Umbilical cord (tissue), 2 donors: ENCODE measurements at places on chromosomes 1 and 21. TPM values are rescaled to one million over a fixed set of nuclear protein-coding genes. Genes with fewer than 3 reads are reported as not detected.

Gene WNT3A
- total RNA-seq = not detected

GRCh38 chr1:115156826-115157468 is 67.6 kb upstream of the TSPAN2 start:
- DNase-seq = no peak

GRCh38 chr1:39917825-39918224 is 16.1 kb upstream of the MYCL start:
- no peak for DNase-seq

DNA sequence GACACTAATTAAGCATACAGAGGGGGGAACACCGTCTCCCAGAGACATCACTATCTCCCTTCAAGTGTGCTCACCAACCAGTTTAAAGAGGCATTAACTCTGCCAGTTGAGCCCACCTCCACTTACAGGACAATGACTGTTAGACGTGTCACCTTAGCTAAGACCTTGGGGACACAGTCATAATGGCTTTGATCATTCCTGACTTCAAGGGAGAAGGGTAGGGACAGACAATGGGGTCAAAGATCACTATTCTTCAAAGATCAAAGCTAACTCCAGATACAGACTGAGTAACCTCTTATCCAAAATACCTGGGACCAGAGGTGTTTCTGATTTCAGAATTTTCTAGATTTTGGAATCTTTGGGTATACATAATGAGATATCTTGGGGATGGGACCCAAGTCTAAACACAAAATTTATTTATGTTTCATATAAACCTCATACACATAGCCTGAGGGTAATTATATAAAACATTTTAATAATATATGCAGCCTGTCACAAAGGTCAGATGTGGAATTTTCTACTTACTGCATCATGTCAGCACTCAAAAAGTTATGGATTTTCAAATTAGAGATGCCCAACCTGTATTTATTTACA is 246.1 kb downstream of the SLC45A1 start:
- no peak for DNase-seq

- no peak for DNase-seq
These were observed 395.0 kb upstream of the DUSP10 start for GRCh38 chr1:222136869-222137268.

GRCh38 chr1:201506557-201507359 is at the start of gene CSRP1:
TSS of gene CSRP1 (minus strand) at chr1:201507123. CDS start at chr1:201496303, 10,820 bp downstream.
- peak; percentile 87 for DNase-seq

GRCh38 chr1:5996641-5997270 is 4.5 kb upstream of the NPHP4 start:
- DNase-seq = no peak

Gene SLAMF7
- 4.1 TPM for total RNA-seq

DNA sequence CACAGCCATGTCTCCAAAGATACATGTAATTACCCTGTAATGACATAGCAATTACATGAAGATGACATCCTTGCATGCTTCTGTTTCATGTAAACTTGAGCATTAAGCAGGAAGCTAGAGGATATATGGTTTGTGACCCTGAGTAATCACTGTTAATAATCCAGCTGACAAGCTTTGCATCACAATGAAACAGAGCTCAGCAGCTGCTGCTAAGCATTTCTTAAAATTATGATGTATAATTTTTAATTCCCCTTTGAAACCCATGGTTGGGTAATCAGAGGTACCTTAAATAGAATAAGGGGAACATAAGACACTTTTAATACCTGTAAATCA is 293.5 kb downstream of the NTNG1 start:
- DNase-seq = no peak

Gene COL11A1
- total RNA-seq = 373 TPM

GRCh38 chr1:217322834-217323233 is 308.1 kb downstream of the GPATCH2 start:
- DNase-seq = peak; percentile 17

Gene CFAP141
- total RNA-seq = not detected

Gene OPRD1
- 0.72 TPM for total RNA-seq

Gene CELA3A
- not detected for total RNA-seq

GRCh38 chr1:52552505-52553361 is at the start of gene TUT4:
TSS of gene TUT4 (minus strand) at chr1:52553092. CDS start at chr1:52526280, 26,812 bp downstream.
- DNase-seq = peak; percentile 93

DNA sequence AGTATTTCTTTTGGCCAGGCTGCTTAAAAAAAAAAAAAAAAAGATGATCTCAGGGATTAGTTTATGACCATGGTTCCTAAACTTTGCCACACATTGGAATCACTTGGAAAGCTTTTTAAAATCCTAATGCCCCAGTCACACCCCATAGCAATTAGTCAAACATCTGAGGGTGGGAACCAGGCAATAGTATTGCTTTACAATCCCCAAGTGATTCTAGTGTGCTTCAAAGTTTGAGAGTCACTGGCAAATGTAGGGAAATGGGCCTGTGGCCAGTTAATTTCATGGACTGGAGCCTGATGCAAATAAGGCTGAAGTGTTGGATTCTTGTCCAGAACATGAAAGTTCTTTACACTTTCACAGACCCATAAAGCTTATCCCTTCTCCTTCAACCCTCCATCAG is 374.6 kb upstream of the ESRRG start:
- DNase-seq = no peak

- DNase-seq = no peak
These were observed 8.0 kb downstream of the SMAP2 start for GRCh38 chr1:40381268-40382107.

Gene TMPRSS15
- total RNA-seq = 2.6 TPM

DNA sequence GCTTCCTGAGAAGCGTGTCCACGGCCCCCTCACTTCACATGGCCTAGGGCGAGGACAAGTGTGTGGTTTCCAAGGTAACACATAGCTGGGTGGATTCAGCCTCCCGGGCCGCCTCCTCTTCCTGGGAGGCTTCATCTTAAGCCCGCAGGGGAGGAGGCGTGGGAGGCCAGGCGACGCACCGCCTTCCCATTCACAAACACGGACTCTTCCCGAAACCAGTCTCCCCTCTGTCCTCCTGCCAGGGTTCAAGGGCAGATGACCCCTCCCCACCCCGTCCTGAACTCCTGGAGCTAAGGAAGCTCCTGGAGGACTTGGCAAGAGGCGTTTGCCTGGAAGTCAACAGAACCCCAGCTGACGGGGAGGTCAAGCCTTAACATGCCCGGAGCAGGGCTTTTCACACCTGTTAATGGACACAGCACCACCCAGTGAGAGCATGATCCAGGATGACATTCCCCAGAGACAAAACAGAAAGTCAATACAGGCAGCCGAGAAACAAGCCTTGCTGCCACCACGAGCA is 56.7 kb downstream of the KCNN3 start:
- DNase-seq = peak; percentile 53

GRCh38 chr1:94757931-94758330 is 62.2 kb upstream of the SLC44A3 start:
- no peak for DNase-seq
